ENCODE measurements at places on chromosomes 2 and 18. TPM values are rescaled to one million over a fixed set of nuclear protein-coding genes. Genes with fewer than 3 reads are reported as not detected.

Gene SLC19A3
- 0.36 TPM for total RNA-seq

Gene ERMN
- not detected for total RNA-seq

Gene ABCG5
- total RNA-seq, result not detected

Gene CAPN10
- total RNA-seq, result 20.3 TPM

Gene RNU2-63P
- total RNA-seq, result 51.9 TPM

Gene DCC
- total RNA-seq, result not detected

All from nasal cavity respiratory epithelium epithelial cell of viscerocranial mucosa (primary cell).